Activated CD8-positive, alpha-beta memory T cell treated with anti-CD3 and anti-CD28 coated beads for 1 hour (primary cell): ENCODE measurements at places on chromosomes 2 and 18.

DNA sequence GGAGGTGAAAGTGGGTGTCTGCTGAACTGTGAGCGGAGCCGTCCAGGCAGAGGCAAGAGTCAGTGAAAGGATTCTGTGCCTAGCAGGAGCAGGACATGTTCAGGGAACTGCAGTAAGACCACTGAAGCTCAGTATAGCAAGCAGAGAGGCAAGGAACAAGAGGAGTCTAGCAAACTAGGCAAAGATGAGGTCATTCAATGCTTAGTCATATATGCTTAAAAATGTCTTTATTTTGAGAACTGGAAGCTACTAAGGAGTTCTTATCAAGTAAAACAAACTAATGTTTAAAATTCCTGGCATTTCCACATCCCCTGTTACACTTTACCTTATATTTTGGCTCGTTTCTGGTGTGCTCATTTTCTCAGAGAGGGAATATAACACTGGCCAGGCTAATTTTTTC lies 913.4 kb downstream of the CBLN2 start:
- DNase-seq, result no peak

- DNase-seq, result no peak
These were observed 37.2 kb downstream of the ZBTB7C start for GRCh38 chr18:48371854-48372602.

GRCh38 chr2:9556121-9556743 lies 602 bp upstream of the ADAM17 start:
- no peak for DNase-seq

GRCh38 chr2:175445281-175445680 lies 263.8 kb upstream of the ATP5MC3 start:
- no peak for DNase-seq

DNA sequence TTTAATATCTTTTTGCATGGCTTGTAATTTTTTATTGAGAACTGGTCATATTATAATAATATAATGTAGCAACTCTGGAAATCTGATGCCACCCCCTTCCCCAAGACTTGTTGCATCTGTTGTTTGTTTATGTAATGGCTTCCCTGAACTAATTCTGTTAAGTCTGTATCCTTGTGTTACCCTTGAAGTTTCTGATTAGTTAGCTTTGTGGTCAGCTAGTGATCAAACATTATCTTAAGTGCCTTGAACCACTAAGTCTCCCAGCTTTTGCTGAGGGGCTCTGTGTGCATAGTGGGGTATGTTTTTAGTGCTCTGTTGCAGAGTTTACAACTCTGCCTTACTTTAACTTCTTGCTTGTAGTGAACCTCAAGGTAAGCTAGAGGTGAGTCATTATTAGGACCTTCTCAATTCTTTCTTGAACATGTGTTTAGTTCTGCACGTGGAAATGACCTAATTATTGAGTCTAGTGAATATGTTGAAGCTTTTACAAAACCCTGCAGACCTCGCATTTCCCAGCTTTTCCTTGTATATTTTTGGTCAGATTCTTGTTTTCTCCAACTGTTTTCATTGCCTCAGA lies 24.8 kb downstream of the SMCHD1 start:
- DNase-seq, result no peak

- DNase-seq, result no peak
These were observed 28.3 kb upstream of the KCNS3 start for GRCh38 chr2:17850151-17850550.

DNA sequence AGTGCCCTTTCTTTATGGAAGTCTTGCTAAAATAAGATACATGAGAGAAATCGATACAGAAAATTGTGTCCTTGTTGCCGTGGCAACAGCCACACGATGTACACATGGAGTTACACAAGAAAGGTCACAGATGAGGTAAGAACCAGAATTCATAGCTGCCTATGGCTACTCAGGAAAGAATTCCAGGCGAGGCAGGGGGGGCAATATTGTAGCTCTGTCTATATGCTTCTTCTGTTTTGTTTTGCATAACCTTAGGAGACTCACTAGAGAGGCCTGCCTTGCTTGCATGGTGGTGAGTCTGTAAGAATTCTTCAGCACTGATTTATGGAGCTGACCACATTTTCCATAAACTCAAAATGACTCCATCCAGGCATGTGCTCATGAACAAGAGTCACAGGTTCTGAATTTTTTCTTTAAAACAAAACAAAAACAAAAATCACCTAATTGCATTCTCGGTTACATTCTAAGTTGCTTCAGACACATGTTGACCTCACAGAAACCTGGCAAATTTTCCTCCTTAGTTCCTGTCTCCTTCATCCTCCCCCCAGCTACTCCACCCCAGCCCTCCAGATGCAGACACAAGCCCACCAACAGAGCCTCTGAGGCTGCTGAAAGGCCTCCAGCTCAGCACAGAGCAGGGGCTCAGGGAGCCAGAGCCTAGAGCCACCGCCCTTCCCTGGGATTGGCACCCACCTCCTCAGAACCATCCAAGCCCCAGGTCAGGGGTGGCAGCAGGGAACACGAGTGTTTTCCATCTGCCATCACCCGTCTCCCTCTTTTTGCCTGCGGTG lies 183.5 kb downstream of the ANTXR1 start:
- no peak for DNase-seq

DNA sequence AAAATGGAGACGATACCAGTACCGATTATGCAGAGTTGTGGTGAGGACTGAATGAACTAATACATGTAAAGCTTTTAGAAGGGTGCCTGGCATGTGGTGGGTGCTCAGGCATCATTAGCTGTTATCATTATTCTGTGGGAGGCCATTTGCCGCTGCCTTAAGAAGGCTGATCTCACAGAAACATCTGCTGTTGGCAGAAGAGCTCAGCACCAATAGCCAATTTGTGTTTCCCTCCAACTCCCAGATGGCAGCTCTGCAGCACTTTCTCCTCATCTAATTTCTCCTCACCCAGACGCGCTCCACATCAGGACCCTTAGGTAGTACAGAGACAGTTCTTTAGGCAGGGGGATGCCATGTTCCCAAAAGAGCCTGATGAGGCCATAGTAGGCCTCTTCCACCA lies 15.8 kb upstream of the CYP1B1 start:
- DNase-seq, result no peak

- no peak for DNase-seq
These were observed 388.9 kb downstream of the ZEB2 start for GRCh38 chr2:144131042-144131441.

DNA sequence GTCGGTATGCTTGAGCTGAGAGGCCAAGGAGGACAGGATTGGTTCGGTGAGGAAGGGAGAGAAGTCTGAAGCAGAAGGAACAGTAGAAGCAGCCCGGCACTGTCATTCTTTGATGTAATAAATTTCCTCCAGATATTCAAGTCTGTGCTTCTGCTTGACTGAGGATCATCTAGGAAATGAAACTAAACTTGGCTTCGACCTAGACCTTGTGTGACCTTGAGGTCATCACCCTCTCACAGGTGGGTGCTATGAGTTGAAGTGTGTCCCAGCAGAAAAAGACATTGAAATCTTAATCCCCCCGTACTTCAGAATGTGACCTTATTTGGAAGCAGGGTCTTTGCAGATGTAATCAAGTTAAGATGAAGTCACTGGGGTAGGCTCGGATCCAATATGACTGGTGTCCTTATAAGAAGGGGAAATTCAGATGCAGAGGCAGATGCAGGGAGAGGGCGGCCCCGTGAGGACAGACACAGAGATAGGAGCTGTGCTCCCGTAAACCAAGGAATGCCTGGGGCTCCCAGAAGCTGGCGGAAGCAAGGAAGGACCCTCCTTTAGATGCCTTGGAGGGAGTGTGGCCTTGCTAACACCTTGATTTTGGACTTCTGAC lies 49.0 kb downstream of the PRKCE start:
- no peak for DNase-seq

- no peak for DNase-seq
These were observed 85.0 kb downstream of the TTC27 start for GRCh38 chr2:32712870-32713269.

- no peak for DNase-seq
These were observed 23.5 kb downstream of the CYRIA start for GRCh38 chr2:16642088-16642487.

DNA sequence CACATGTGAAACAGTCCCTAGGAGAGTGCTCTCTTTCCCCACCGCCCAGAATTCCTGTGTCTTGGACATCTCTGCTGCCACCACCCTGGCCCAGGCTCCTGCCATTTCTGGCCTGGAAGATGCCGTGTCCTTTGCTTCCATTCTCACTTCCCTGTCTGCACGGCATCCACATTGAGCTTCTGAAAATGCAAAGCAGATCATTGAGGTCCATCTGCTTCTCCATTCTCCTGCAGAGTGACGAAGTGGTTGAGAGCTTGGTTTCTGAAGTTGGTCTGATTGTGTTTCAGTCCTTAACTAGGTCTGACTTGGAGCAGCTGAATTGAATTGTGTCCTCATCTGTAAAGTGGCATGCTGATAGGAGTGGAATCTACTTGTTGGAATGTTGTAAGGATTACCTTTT lies 98.7 kb upstream of the MGAT5 start:
- no peak for DNase-seq

- no peak for DNase-seq
These were observed 689.4 kb downstream of the ZEB2 start for GRCh38 chr2:143830476-143830875.

- no peak for DNase-seq
These were observed 654 bp upstream of the ASB1 start for GRCh38 chr2:238425979-238426567.

GRCh38 chr2:111662771-111663470 lies 221.1 kb downstream of the ANAPC1 start:
- no peak for DNase-seq

- no peak for DNase-seq
These were observed 186.5 kb upstream of the RASGRP3 start for GRCh38 chr2:33289961-33290360.

GRCh38 chr2:70467831-70468779 lies 85.5 kb downstream of the TGFA start:
- no peak for DNase-seq

DNA sequence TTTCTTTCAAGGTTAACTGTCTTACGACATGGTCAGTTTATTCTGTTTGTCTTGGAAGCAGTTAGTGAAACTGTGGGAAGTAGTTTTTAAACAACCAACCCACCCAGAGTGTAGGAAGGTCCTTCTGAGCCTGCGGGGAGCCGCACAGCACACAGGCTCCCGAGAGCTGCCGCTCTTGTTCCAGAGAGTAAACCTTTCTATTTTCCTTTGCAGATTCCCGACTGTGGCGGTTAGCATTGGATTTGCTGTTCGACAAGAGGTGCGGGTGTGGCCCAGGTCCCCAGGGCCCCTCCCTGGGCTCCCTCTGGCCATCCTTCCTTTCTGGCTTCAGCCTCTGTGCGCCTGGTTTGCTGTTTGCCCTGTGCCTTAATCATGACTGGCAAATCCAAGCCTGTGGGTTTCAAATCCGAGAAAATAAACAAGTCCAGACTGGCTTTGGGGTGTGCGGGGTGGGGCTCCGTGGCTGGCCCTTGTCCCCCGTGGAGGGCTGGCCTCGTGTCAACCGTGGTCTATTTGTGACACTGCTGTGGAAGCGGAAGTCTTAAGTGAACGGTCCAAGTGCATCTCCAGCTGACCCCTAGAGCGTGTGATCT lies 30.7 kb downstream of the IMPA2 start:
- no peak for DNase-seq

DNA sequence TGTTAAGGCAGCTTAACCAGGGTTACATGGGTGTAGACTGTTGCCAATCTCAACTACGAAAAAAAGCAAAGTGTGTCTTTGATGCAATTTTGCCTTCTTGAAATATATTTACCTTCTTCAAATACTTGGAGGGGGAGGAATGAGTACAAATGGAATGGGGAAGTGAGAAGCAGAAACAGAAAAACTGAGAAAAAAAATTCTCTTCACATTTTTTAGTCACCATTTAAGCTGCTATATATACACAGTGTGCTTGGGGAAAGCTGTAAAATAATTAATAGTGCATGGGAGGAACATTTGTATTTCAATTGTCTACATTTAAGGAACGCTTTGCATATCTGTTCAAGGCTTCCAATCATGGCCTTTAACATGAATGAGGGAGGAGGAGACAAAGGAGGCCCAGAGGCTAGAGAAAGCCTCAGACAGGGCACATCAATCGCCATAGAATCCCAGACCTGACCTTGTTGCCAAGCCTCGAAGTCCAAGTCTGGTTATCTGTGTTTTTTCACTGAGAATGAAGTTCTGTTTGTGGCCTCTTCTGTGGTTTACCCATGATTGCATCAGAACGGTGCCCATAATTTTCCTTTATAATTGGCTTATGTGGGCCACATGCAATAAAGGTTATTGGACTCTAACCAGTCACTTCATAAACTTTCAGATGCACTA lies 158.6 kb downstream of the PIK3C3 start:
- DNase-seq, result no peak

GRCh38 chr2:128441341-128442052 lies 122.8 kb upstream of the HS6ST1 start:
- DNase-seq, result no peak

GRCh38 chr2:219331560-219332213 lies 857 bp downstream of the RESP18 start:
- no peak for DNase-seq

- no peak for DNase-seq
These were observed 449.2 kb upstream of the DCC start for GRCh38 chr18:51890762-51891161.

- DNase-seq, result no peak
These were observed 58.7 kb upstream of the RMDN2 start for GRCh38 chr2:37866171-37866934.

- no peak for DNase-seq
These were observed 20.7 kb upstream of the ALLC start for GRCh38 chr2:3637311-3637675.

- no peak for DNase-seq
These were observed 377.0 kb downstream of the DCC start for GRCh38 chr18:52716973-52717372.

GRCh38 chr2:72261076-72261475 lies 113.4 kb upstream of the CYP26B1 start:
- no peak for DNase-seq

GRCh38 chr2:230723363-230723762 lies 10.7 kb downstream of the CAB39 start:
- no peak for DNase-seq

DNA sequence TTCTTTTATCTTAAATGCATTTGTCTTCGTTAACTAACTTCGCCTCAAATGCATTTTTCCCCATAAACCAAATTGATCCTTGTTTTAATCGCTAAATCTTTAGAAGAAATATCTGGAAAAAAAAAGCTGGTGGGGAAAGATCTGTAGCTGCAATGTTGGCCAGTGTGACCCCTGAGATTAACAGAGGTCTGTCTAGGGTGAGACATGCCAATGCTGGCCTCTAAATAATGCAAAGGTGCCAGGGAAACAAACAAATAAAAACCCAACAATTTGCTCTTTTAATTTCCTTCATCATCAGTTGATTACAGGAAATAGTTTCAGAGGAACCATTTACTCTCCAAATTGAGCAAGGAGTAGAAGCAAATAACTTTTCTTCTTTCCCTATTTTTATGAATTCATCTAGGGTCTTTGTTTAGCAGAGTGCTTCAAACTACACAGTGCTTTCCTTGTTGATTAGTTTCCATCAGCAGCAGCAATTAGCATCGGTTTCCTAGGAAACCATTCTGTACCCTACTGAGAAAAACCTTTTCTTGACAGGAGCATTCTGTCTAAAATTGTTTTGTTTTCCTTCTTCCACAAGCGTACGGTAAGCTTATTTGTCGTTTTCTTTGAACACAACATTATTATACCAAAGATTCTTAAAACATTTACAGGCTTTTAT lies 100.5 kb upstream of the UNC80 start:
- DNase-seq, result no peak
